ENCODE measurements at places on chromosomes 16 and 17.

DNA sequence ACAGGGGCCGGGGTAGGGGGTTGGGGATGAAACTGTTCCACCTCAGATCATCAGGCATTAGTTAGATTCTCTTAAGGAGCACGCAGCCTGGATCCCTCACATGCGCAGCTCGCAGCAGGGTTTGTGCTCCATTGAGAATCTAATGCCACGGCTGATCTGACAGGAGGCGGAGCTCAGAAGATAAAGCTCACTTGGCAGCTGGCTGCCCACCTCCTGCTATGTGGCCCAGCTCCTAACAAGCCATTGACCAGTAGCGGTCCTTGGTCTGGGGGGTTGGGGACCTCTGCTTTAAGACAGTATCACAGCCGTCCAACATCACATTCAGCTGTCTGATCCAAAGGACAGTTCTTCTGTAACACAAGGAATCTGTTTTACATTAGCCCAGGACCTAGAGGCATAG is 62.5 kb downstream of the SLC39A11 start:
- no peak for DNase-seq

DNA sequence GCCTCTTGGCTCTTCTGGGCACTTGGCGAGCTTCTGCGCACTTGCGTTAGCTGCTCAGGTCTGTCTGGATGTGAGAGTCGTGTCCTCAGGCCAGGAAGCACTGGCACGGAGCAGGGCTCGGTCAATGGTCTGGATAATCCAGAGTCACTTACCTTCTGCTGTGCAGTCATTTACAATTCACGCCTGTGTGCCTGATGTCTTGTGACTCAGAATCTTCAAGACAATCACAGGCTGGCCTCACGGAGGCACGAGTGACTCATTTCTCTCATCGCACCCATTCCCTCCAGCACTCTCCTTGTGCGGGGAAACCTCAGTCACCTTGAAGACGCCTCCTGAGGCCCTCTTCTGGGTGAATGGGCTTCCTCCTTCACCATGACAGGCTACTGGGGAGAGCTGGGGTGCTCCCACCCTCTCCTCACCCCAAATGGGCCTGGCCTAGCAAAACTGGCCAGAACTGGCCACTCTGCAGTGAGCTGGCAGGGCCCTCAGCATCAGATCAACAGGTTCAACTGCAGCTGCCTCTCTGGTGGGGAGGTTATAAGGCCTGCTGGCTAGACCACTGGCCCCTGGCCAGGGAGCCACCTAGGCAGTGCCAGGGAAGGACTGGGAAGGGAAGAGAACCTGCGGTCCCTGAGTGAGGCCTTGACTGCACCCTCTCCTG is 1.9 kb upstream of the CAPN15 start:
- DNase-seq: no peak

GRCh38 chr17:45905814-45906213 is 11.5 kb downstream of the MAPT start:
- no peak for DNase-seq

- no peak for DNase-seq
These were observed 36.0 kb upstream of the CCL1 start for GRCh38 chr17:34398990-34399389.

DNA sequence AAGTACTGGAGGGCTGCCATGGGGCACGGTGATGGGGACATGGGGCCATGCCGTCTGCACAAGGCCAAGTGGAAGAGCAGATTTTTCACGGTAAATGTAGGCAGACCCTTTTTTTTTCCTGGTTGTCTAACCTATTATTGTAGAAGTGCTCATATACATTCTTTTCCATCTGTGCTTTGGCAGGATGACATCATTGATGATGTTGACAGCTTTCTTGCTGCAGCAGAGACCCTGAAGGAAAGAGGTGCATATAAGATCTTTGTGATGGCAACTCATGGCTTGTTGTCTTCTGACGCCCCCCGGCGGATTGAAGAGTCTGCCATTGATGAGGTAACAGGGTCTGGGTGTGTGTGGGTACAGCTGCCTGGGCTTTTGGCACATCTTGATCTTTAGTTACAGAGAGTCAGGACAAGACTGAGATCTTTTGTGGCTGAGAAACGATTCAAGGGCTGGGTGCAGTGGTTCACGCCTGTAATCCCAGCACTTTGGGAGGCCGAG is 23.3 kb upstream of the SLC5A10 start:
- no peak for DNase-seq

GRCh38 chr17:69962436-69962995 is 112.5 kb upstream of the KCNJ16 start:
- DNase-seq: no peak
